ENCODE measurements at places on chromosomes 7 and 10.
A peak's percentile ranks its signal among the peaks of the same experiment; 100 is the strongest.

- no peak for DNase-seq
Measured at GRCh38 chr10:102965311-102965851, 47.3 kb downstream of the CNNM2 start.

- DNase-seq = no peak
Measured at GRCh38 chr7:129354428-129355157, 79.6 kb upstream of the STRIP2 start.

DNA sequence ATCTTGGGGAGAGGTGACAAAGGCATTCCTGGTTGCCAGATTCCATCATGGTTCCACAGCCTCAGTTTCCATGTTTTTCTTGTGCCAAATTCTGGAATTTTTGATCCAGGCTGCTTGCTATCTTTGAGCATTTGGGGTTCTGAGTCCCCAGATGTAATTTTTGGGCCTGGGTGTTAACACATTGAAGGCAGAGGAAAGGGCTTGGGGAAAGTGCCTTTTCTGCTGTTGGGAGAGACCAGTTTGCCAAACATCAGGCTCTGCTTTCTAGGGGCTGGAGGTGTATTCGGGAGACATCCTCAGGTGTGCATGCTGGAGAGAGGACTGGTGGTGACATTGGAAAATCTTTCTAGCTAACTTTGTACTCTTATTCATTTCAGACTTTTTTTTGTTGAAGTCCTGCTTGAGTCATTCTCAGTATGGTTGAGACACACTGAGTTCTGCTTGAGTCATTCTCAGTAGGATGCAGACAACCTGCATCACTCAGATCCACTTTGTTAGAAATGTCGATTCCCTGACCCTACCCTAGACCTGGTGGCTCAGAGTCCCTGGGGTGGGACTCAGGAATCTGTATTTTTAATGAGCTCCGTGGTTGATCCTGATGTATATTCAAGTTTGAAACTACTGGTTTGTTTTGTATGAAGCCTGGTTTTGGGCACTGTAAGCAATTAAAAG lies 101.0 kb downstream of the LRMDA start:
- DNase-seq = no peak

DNA sequence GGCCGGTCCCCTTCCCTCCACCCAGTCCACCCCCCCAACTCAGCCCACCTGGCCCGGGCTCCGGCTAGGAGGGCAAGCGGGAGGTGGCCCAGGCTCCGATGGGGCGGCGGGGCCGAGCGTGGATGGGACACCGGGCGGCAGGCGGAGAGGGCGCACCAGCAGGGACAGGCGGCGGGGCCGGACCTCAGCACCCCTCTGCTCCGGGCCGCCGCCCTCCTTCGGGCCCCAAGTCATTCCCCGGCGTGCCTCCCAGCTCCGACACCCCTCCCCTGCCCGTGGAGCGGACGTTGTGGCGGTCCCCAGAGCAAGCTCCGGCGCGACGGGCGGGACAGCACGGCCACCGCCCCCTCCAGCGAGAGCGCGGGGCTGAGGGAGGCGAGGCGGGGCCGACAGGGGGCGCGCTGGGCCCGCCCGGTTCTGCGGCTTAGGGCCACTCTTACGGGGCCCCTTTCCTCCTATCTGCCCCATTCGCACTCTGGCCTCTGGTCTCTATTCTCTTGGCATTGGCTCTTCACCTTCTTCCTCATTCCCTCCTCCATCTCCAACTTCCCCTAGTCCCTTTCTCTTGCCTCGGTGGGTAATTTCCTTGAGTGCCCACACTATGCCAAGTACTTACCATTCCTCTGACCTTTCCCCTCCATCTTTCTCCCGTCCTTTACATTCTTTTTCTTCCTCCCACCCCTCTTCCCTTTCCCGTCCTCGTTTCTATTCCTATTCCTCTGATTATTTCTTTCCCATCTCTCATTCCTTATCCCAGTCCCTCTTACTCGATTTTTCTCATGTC lies 701 bp upstream of the GBX1 start:
- DNase-seq = no peak

DNA sequence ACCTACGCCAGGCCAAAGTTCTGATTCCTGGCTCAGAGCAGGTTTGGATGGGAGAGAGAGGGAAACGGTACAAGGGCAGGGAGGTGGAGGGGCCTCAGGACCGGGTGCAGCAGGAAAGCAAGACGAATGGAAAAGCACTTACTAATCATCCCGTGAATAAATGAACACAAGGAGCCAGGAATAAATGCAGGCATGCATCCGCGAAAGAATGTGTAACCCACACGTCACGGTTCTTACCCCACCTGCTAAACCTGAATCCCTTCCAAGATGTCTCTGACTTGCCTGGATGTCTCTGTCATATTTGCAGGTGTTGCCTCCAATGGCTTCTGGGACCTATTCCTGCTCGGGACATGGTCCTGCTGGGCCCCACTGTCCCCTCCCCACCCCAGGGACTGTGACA lies 335.2 kb upstream of the RNF32 start:
- DNase-seq = no peak

DNA sequence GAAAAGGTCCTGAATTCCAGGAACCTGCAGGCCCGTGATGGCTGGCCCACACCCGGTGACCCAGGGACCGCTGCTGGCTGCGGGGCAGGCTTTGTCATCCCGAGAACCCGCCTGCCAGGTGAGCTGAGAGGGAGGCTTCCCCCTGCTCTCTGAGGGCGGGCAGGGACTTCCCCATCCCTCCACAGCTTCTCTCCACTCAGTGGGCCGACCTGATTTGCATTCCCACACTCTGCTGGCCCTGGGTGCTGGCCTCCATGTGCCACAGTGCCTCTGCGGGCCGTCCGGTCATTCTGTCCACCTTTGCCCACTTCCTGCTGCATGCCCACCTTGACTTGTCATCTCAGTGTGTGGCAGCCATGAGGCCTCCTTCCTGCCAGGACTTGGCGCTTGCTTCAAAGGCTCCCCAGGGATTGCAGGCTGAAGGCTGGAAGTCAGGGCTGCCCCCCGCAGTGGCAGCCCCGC lies 35.3 kb downstream of the PALD1 start:
- no peak for DNase-seq

DNA sequence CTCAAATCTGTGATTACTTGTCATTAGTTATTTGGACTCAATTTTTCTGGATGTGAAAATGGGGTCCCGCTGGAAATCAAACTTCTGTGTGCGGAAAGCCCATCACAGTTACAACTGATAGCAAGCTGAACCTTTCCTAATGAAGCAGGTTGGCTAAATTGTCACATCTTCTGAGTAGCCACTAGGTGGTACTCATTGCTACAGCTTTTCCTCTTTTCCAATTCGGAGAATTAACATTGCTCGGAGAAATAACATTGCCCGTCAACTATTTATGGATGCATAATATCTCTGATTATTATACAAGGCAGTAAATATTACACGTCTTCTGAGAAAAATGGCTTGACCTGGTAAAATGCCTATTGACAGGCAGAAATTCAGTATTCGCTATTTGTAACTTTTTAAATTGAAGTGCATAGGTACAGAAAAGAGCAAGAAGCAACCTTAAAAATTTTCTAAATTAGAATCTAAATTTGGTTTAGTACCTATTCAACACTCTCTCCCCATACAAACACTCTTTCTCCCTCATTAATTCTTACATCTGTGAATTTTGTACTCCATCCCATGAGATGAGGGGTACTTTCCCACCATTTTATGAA lies 17.3 kb upstream of the BLOC1S2 start:
- DNase-seq = no peak

DNA sequence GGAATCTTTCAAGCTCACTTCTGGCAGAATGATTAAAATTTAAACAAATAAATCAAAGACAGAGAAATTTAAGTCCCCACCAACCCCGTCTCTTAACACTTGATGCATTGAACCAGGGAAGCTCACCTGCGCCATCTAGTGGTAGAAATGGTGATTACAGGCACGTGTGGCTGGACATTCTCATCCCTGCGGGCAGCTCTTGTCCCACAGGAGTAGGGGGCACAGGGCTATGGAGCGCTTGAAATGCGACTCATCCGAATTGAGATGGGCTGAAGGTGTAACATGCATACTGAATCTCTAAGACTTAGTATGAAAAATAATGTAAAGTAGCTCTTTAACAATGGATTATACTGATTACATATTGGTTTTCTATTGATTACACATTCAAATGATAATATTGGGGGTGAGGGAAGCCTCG lies 24.8 kb upstream of the SLIT1 start:
- DNase-seq = peak; percentile 84

All from nucleus accumbens (tissue), 56 donors.